ENCODE measurements at places on chromosomes 6 and 20.
A peak's percentile ranks its signal among the peaks of the same experiment; 100 is the strongest.

DNA sequence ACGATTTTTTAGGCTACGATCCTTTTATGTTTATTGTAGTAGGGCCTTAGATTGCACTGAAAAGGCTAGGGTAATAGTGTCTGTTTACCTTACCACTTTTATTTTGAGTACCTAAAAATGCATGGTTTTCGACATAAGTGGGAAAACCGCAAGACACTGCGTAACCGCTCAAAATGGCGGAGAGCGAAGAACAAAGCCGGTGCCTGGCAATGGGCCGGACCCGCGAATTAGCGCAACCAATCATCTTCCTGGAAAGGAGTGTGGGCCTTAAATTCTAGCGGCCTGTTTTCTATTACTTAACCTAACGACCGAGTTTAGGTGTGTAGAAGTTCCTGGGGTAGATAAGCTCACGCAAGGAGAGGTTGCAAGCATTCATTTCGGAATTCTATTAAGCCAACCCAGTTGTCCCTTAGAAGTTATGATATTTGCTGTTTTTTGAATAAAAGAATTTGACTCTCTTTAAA lies 118.0 kb downstream of the HFE start:
- peak; percentile 73 for DNase-seq

DNA sequence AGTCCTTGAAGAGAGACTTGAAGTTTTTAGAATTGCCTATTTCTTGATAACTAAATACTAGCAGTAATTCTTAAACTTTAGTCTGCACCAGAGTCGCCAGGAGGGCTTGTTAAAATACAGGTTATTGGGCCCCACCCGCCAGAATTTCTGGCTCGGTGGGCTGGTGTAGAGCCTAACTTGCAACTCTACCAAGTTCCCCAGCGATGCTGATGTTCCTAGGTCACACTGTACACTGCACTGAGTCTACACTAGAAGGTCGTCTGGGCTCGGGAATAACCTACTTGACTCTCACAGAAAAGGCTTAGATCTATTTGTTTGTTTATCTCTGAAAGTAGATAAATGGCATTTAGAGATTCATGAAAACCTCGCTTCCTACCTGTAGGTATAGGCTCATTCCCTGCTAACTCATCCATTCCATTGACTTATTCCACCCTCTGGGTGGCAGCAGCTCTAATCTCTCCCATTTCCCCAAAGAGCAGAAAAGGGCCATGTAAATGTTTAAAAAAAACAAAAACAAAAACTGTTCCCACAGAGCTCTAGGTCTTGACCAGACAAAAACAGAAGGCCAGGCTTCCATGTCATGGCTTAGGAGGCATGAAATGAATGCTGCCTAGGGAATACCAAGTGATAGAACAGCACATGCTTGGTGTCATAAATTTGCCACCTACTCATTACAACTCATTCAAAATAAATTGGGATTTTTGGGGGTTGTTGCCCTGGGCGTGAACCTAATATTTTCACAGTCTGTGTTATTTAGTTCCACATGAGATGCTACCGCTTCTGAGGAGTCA lies 292.1 kb downstream of the ADGB start:
- no peak for DNase-seq

DNA sequence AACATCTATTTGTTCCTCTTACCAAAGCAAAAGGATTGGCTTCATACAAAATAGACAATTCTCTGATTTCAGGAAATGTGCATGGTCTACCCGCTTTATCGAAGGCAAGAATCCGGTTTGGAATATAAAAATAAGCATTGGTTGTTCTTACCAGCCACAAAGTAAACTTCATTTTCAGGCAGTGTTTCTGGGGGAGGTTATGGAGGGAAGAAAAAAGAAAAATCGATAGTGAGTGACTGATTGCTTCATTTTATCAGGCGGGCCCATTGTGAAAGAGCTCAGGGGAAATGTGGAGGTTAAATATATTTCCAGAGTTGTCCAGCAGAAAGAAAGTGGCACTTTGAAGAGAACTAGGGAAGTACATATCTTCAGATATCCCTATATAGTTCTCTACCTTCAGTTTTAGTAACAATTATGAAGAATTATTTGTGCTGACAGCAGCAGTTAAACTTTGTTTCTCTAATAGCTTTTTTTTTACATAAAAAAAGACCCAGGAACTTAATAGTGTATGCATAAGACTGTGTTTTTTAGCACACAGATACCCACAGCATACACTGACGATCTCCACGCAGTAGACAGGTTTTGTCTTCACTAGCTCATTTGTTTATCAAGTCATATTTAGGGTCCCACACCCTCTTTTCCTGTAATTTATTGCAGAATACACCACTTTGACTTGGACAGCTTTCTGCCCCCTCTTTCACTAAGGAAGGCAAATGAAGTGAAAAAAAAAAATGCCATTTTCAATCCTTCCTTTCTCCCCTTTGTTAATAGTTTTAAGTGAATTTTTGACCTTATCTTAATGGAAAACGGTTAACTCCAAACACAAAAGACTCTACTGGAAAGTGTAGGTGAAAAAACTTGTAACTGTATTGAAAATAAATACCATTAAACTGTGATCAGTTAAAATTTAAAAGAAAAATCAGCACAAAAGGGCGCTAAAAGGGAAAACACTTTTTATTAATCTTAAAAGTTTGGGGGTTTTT lies 2.9 kb downstream of the POU3F2 start:
- no peak for DNase-seq

GRCh38 chr6:122553697-122554096 lies 56.5 kb upstream of the PKIB start:
- no peak for DNase-seq

DNA sequence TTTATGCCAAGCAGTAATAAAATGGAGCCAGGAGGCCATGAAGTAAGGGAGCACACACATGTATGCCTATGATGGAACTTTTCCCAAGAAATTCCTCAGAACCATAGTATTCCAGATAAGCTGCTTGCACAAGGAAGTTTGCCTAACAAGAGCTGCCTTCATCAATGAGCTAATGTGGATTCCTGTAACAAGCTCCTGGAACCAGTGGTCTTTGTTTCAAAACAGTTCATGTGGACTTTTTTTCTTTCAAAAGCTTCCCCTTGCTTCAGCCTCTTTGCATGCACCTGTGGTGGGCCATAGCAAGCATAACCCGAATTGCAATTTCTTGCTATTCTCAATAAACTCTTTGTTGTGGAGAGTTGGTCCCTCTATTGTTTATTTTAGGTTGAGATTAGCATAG lies 359.6 kb downstream of the UTRN start:
- no peak for DNase-seq
